Activated CD8-positive, alpha-beta memory T cell treated with anti-CD3 and anti-CD28 coated beads, Interleukin-2, amount 10 ng/mL, durations not matched to agents 7 days and 5 days (primary cell): ENCODE measurements at places on chromosomes 13 and 19. TPM values are rescaled to one million over a fixed set of nuclear protein-coding genes. Genes with fewer than 3 reads are reported as not detected.

Gene ELOF1
- 55.1 TPM for total RNA-seq

Gene TNFSF11
- 0.76 TPM for total RNA-seq

GRCh38 chr19:2181633-2181997 is 17.9 kb downstream of the DOT1L start:
- peaks cover 18% of the 10 kb centered on the region for H3K4me1 ChIP-seq
- no peak overlapping the region for H3K27ac ChIP-seq
- H3K4me3 ChIP-seq: no peak overlapping the region
- no peaks in the 10 kb centered on the region for H3K27me3 ChIP-seq
- H3K36me3 ChIP-seq: peaks cover 13% of the 10 kb centered on the region
- DNase-seq: no peak

DNA sequence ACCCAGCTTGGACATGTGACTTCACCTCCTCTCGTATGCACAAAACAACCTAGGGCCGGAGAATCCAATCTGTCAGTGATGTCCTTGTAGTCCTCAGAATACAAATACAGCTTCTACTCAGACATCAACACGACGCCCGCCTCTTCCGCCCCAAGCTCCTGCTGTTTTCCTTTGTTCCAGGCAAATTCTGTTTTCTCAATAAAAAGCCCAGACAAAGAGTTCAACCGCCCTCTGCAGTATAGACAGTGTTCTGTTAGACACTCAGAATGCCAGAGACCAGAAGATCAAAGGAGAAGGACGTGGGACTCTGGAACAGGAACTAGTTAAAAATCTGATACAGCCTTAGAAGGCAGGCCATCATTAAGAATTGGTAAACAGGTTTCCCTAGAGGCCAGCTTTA is 42.0 kb upstream of the GGACT start:
- H3K4me1 ChIP-seq: peaks cover 2% of the 10 kb centered on the region
- H3K4me3 ChIP-seq: no peak overlapping the region
- no peaks in the 10 kb centered on the region for H3K27me3 ChIP-seq
